HTR-8/SVneo (cell line): ENCODE measurements at places on chromosomes 7 and 10.

DNA sequence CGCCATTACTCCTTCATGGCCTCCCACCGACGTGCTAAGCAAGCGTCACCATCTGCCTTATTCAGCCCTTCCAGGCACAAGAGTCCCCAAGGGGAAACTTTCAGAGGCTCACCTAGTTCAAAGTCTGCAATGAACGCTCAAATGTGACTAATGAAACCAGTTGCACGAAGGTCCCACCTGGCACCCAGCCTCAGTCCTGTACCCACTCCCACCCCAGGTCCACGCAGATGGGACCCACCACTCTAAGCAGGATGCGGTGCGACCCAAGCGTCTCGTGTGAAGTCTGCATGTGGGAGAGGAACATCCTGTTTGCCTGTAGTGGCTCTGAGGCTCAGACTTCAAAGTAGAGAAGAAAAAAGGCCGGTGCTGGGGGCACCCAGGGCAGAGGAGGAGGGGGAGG is 40.3 kb downstream of the RGS10 start:
- DNase-seq = no peak

DNA sequence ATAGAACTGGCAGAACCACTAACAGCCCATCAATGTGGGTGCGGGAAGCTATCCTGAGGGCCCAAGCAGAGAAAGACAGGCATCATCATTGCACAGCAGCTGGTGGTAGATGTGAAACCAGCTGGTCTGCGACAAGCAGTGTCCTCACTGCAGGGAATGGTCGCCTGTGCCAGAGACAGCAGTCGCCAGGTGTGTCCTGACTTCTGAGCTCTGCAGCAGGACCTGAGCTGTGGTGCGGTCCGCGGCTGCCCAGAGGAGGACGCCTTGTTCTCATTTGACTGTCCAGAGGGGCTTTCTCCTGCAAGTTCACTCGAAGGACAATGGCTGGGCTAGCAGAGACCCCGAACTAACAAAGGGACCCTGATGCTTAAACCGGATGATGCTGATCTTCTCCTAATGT is 97.4 kb downstream of the LRRC18 start:
- DNase-seq = no peak

- no peak for DNase-seq
Observed at GRCh38 chr10:49176310-49177268, 11.6 kb downstream of the TMEM273 start.

GRCh38 chr7:104133238-104133637 is 74.6 kb downstream of the ORC5 start:
- DNase-seq = no peak

GRCh38 chr10:2760736-2761135 is 306.6 kb upstream of the PFKP start:
- no peak for DNase-seq

GRCh38 chr10:4239186-4239585 is 454.2 kb upstream of the KLF6 start:
- no peak for DNase-seq

DNA sequence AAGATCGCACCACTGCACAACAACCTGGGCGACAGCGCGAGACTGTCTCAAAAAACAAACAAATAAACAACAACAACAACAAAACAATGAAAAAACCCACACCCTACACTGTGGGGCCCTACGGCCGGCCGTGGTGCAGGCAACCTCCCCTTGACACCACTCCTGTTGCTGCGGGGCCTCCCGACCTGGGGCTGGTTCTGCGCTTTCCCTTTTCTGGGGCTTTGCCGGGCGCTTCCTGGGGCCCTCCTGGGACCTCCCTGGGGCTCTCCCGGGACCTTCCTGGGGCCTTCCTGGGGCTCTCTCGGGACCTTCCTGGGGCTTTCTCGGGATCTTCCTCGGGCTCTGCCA is 46.6 kb downstream of the INSIG1 start:
- DNase-seq = no peak

- no peak for DNase-seq
Observed at GRCh38 chr10:102396317-102396650, 779 bp downstream of the NFKB2 start.

GRCh38 chr7:38054199-38054598 is 123.8 kb upstream of the STARD3NL start:
- no peak for DNase-seq

GRCh38 chr10:21019436-21019835 is 122.3 kb upstream of the NEBL start:
- no peak for DNase-seq

DNA sequence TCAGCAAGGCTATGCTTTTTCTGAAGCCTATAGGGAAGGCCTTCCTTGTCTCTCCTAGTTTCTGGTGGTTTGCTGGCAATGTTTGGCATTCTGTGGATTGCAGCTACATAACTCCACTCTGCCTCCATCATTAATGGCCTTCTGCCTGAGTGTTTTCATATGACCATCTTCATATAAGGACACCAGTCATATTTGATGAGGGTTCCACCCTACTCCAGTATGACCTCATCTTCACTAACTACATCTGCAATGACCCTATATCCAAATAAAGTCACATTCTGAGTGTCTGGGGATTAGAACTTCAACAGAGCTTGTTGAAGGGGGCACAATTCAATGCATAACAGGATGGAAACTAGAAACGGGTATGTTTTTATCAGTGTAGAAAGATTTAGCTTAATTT is 22.1 kb downstream of the CAV1 start:
- no peak for DNase-seq

DNA sequence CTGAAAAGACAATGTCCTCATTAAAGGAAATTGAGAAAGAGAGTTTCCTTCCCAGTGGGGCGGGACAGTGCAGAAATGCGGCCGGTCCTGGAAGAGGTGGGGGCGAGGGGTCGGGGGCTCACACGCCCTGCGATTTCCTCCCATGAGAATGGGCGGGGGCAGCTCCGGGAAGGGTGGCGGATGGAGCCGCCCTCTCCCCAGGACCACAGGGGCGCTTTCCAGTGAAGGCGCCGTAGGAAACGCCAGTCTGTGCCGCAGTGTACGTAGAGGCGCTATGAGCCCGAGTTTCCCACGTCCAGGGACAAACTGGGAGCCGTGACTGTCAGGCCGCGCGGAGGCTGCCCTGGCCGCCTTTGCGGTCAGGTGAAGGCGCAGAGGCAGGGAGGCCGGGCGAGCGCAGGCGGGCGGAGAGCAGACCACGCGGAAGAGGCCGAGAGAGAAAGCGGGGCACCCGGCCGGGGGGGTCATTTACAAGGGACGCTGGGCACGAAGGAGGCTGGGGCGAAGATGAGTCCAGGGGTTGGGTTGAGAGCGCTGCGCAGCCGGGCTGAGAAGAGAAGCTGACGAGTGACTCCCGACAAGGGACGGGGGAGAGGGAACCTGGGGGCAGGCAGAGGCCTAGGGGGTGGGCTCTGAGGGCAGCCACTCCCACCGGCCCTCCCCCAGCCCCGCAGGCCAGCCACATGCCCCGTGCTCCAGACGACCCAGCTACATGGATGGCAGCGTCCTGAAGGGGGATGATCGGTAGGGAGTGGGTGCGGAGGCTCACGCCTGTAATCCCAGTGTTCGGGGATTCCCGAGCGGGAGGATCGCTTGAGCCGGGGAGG is 45.0 kb downstream of the ALOX5 start:
- no peak for DNase-seq

DNA sequence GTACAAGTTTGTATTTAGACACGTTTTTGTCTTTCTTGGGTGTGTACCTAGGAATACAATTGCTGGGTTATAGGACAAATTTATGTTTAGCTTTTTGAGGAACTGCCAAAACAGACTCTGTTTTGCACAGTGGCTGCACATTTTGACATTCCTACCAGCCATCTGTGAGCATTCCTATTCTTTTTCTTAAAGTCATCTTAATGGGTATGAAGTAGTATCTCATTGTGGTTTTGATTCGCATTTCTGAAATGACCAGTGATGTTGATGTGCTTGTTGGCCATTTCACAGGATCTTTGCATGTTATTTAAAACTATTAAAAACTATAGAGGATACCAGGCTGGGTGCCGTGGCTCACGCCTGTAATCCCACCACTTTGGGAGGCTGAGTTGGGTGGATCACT is 32.6 kb upstream of the IL15RA start:
- no peak for DNase-seq
